ENCODE measurements at places on chromosomes 2 and 18. TPM values are rescaled to one million over a fixed set of nuclear protein-coding genes. Genes with fewer than 3 reads are reported as not detected.

Gene GRHL1
- total RNA-seq: 2.0 TPM

Gene COL4A3
- 0.36 TPM for total RNA-seq

DNA sequence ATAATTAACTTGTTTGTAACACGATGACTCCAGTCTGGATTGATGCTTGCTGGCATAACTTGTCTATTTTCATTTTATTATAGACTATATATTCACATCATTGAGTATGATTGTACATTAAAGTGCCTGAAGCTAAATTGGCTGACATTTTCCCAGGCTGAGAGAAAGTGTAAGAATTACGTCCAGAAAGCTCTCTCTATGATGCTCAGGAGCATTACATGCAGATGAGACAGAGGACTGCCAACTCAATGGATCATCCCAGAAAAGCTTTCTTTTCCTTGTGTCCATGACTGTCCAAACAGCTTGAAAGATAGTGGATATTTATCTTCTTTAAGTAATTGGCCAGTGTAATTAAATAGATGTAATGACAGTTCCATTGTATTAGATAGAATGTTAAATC lies 1372.2 kb upstream of the TMEFF2 start:
- DNase-seq: no peak

DNA sequence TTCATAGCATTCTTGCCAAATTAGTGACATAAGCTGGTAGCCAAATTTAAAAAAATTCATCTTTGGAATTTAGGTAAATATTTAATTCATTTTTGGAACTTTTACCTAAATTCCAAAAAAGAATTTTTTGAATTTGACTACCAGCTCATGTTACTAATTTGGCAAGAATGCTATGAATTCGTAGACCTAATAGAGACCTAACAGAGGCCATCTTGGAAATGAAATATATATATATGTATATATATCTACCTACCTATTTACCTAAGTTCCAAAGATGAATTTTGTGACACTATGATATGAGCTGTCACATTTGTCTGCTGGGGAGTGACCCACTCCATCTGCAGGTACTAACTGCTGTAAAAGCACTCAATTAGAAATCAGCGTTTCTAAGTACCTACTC lies 65.6 kb downstream of the MYOM1 start:
- DNase-seq: no peak

All from mucosa of descending colon (tissue), 3 donors.